ENCODE measurements at places on chromosomes 3 and 15.
A peak's percentile ranks its signal among the peaks of the same experiment; 100 is the strongest.

GRCh38 chr3:119530456-119530855 lies 29.0 kb downstream of the CD80 start:
- DNase-seq = no peak

- no peak for DNase-seq
Measured at GRCh38 chr3:25510797-25511196, 82.7 kb downstream of the RARB start.

DNA sequence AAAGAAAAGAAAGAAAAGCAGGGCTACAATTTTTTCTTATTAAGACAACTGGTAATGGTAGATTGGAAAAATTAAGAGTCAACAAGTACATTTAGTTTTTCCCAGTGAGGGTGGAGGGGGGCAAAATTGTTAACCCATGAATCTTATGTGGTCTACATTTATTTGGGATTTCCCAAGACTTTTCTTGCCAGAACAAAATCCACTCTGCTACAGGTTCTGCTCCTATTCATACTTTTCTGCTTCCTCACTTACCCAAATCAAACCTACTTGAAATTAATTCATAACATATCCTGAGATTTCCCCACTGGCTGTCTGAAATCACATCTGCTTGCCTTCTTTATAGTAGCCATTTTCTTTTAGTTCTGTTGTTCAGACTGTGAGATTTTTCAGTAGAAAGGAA lies 41.1 kb downstream of the VGLL3 start:
- no peak for DNase-seq

GRCh38 chr3:39147711-39148434 lies 5.5 kb downstream of the CSRNP1 start:
- no peak for DNase-seq

GRCh38 chr15:89136078-89136806 lies 48.0 kb downstream of the ABHD2 start:
- no peak for DNase-seq

DNA sequence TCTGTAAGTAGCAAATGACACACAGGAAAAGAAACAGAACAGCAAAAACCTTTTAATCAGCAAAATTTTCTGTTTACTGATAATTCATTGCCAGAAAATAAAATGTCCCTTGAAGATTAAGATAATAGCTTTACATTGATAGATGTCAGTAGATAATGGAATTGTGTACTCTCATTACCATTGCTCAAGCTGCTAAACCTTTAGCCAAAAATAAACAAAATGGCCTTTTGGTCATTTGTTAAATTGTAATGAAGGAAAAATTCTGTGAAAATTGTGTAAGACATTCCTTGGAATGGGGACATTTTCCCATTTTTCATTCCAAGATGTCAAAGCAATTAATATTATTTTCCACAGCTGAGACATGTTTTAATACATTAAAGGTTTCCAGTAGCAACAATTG lies 189.8 kb downstream of the PLOD2 start:
- no peak for DNase-seq

GRCh38 chr3:27165321-27165721 lies 203.9 kb downstream of the NEK10 start:
- peak; percentile 68 for DNase-seq
